Pons (tissue), 1 donor: ENCODE measurements at places on chromosomes 6 and 20.
A peak's percentile ranks its signal among the peaks of the same experiment; 100 is the strongest.

GRCh38 chr6:26607434-26608230, 10.9 kb downstream of the ABT1 start:
- peak; percentile 70 for DNase-seq

GRCh38 chr6:46653439-46654195, 842 bp downstream of the SLC25A27 start:
- DNase-seq: peak; percentile 44

- no peak for DNase-seq
Measured at GRCh38 chr20:9300080-9300479, 214.3 kb upstream of the LAMP5 start.

DNA sequence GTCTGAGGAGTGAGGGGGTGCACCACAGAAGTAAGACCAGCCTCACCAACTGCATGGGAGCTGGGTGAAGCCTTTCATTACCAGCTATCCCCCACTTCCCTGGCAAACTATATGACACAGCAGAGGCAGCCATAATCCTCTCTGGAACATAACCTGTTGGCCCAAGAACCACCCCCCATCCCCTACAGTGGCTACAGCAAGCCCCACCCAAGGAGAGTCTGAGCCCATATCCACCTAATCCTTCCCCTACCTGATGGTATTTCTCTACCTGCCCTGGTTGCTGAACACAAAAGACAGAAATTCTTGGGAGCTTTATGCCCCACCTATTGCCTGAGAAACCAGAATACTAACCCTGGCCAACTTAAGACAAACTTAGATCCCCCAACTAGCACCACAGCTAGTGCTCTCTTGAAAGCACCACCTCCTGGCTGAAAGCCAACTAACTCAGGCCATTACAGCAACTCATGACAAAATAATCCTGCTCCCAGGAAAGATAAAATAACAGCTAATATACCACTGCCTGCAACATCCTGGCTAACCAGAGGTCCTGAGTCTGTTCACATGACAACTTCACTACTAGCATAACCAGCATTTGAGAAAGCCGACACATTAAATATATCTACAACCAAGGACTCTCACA, 11.2 kb downstream of the RNGTT start:
- no peak for DNase-seq

DNA sequence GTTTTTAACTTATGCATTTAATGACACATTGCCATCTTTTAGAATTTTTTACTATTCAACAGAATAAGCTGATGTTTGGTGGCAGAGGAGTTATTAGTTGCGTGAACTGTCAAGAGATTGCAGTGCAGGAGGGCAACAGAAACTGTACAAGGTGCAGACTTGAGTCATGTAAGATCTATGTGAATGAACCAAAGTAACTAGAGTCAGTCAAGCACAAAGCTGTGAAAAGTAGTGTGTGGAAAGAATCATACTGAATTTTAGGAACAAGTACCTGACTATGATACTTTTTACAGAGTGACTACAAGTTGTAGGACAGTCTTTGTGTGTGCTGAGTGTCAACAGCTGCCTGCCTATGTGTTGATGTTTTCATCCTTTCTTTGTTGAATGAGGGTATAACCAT, 2.7 kb upstream of the C6orf163 start:
- no peak for DNase-seq
